Muscle of back (tissue), 13 donors: ENCODE measurements at places on chromosomes 12 and 14.

GRCh38 chr14:105864116-105864515, 337.7 kb downstream of the TMEM121 start:
- no peak for DNase-seq

GRCh38 chr14:49915085-49915484, 22.2 kb downstream of the ARF6 start:
- DNase-seq = no peak

- DNase-seq = no peak
Measured at GRCh38 chr14:76501156-76501720, 125.3 kb downstream of the ESRRB start.

DNA sequence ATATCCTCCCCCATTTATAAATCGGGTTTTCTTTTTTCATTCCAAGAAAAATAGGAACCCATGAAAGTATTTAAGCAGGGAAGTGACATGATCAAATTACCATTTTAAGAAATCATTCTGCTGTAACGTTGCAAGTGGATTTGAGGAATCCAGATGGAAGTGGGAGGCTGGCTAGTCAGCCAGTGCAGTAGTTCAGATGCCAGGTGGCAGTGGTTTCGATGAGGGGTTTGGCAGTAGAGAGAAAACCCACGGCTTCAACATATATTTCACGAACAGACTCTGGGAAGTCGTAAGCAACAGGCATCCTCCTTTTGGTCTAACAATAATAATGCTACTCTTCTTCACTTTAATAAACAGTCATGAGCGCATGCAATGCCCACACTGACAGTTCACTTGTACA, 25.0 kb downstream of the PDZRN4 start:
- no peak for DNase-seq

DNA sequence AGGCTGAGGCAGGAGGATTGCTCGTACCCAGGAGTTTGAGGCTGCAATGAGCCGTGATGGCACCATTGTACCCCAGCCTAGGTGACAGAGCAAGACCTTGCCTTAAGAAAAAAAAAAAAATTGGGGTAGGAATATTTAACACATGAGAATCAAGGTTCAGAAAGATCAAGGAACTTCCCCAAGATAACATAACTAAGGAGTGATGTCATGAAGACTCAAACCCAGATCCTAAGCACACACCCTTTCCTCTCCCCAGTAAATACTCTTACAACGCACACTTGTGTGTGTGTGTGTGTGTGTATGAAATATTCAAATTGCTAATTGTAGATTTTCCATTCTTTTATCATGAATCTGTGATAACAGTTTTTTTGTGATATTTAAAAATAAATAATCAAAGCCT, 90.6 kb upstream of the NUDT4 start:
- no peak for DNase-seq
